ENCODE measurements at places on chromosomes 16 and 17. TPM values are rescaled to one million over a fixed set of nuclear protein-coding genes. Genes with fewer than 3 reads are reported as not detected.
A peak's percentile ranks its signal among the peaks of the same experiment; 100 is the strongest.

DNA sequence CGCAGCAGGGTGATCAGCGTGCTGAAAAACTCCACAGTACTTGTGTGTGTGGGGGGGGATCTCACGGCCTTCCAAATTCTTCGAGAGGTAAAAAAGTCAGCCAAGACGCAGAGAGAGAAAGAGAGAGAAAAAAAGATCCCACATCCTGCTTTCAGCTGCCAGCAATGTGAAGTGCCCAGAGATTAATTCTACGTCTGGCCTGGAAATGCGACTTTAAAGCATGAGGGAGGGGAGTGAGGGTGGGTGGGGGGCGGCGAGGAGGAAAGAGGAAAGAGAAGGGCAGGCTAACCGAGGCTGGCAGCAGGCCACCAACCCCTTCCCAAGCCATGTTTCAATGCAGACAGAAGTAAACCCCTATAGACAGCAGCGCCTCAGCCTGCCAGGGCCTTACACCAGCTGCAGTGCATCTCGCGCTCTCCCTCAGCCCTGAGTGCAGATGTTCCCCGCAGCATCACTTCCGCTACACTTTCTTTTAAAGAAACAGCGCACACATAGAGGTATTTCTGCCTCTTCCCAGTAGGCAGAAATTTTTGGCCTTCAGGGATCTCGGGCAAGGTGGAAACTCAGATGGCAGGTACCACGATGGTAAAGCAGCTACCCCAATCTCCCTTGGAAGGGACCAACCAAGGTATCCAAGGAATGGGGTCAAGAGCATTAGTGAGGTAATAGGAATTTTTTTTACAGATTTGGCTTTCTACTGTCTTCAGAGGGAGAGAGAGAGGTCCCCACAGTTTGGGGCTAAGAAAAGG is 87.8 kb downstream of the SMG6 start:
- peaks cover 46% of the 10 kb centered on the region for H3K4me1 ChIP-seq
- no peaks in the 10 kb centered on the region for H3K36me3 ChIP-seq
- no peak overlapping the region for H3K4me3 ChIP-seq
- peak; percentile 84 for DNase-seq
- H3K27ac ChIP-seq: peak overlapping the region; percentile 81

GRCh38 chr16:66369055-66369592 is 2.6 kb downstream of the CDH5 start:
- DNase-seq: peak; percentile 71
- H3K4me1 ChIP-seq: peaks cover 80% of the 10 kb centered on the region
- peak overlapping the region; percentile 99 for H3K27ac ChIP-seq
- H3K36me3 ChIP-seq: peaks cover 22% of the 10 kb centered on the region

- H3K4me1 ChIP-seq: no peaks in the 10 kb centered on the region
- no peak for DNase-seq
- H3K27ac ChIP-seq: no peak overlapping the region
- no peaks in the 10 kb centered on the region for H3K27me3 ChIP-seq
- H3K36me3 ChIP-seq: no peaks in the 10 kb centered on the region
These were observed 11.9 kb downstream of the KCNJ12 start for GRCh38 chr17:21388066-21388465.

Gene KIF18B
- 50.3 TPM for total RNA-seq

DNA sequence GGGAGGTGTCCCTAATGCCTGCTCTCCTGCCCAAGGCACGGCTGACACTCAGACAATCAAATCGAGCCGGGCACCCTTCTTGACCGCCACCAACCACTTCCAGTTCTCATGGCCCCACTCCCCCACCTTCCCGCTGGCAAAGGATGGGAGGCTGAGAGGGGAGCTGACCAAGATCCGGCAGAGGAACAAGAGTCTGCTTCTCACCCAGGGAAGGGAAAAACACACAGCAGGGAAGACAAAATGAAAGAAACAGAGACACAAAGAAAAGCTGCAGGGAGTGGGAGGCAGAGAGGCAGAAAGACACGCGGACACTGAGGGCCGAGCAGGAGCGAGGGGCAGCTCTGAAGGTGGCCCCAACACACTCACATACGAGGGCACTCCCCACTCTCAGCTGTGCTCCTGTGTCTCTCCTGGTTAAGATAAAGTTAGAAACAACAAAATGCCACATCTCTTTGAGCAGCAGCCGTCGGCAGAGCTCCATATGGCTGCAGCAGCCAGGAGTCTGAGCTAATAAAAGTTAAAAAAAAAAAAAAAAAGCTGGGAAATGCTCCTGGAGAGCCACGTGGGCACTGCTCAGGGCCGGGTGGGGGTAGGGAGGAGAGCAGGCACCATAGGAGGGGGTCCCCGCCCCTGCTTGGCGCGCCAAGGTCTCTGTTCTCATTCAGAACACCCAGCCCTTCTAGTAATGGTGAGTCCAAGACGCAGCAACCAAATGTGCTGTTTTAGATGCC is 7.4 kb downstream of the LRRC75A start:
- H3K4me3 ChIP-seq: no peak overlapping the region
- DNase-seq: peak; percentile 21
- no peaks in the 10 kb centered on the region for H3K27me3 ChIP-seq
- H3K27ac ChIP-seq: no peak overlapping the region
- H3K36me3 ChIP-seq: no peaks in the 10 kb centered on the region
- peaks cover 35% of the 10 kb centered on the region for H3K4me1 ChIP-seq

- H3K27me3 ChIP-seq: no peaks in the 10 kb centered on the region
- no peak overlapping the region for H3K27ac ChIP-seq
- DNase-seq: no peak
These were observed 52.6 kb downstream of the PITPNM3 start for GRCh38 chr17:6503641-6504195.

GRCh38 chr16:10646581-10647263 is 48.0 kb downstream of the TEKT5 start:
- no peaks in the 10 kb centered on the region for H3K36me3 ChIP-seq
- H3K27me3 ChIP-seq: no peaks in the 10 kb centered on the region
- no peak overlapping the region for H3K27ac ChIP-seq
- DNase-seq: no peak
- H3K4me1 ChIP-seq: no peaks in the 10 kb centered on the region

DNA sequence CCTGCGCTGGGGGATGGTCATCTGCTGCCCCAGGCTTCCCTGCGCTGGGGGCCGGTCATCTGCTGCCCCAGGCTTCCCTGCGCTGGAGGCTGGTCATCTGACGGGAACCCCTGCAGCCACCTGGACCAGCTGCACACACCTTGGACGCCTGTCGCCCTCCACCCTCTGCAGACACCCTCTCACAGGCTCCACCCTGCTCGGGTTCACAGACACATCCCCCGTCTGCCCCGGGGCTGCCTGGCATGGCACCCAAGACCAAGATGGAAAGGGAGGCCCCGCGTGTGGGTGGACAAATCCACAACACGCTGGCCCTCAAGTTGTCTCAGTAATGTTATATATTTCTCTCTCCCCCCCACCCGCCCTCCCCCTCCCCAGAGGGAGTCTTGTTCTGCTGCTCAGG is 89.6 kb downstream of the ANKRD11 start:
- no peak for DNase-seq
- no peaks in the 10 kb centered on the region for H3K27me3 ChIP-seq
- H3K4me3 ChIP-seq: no peak overlapping the region
- H3K36me3 ChIP-seq: peaks cover 8% of the 10 kb centered on the region
- peaks cover 4% of the 10 kb centered on the region for H3K4me1 ChIP-seq
- no peak overlapping the region for H3K27ac ChIP-seq

Gene KRT33B
- not detected for total RNA-seq

DNA sequence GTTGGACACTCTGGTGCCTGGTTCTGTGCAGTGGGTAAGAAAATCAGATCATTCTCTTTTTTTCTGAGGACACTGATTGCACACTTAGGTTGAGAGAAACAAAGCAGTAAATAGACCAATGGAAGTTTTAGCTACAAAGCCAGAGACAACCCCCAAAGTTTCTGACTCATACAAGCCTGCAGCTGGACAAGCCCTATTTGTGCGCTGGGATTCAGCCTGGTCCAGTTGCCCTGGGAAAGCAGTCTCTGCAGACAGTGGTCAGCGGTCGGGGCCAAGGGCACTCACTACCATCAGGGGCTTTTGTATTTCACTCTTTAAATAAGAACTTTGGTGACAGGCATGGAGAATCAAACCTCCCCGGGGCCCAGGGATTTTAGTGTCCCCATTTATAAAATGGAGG is 6.0 kb upstream of the RHBDL3 start:
- no peak overlapping the region for H3K27ac ChIP-seq
- H3K27me3 ChIP-seq: peaks cover 47% of the 10 kb centered on the region
- no peak overlapping the region for H3K4me3 ChIP-seq
- no peak for DNase-seq
- peaks cover 2% of the 10 kb centered on the region for H3K4me1 ChIP-seq

DNA sequence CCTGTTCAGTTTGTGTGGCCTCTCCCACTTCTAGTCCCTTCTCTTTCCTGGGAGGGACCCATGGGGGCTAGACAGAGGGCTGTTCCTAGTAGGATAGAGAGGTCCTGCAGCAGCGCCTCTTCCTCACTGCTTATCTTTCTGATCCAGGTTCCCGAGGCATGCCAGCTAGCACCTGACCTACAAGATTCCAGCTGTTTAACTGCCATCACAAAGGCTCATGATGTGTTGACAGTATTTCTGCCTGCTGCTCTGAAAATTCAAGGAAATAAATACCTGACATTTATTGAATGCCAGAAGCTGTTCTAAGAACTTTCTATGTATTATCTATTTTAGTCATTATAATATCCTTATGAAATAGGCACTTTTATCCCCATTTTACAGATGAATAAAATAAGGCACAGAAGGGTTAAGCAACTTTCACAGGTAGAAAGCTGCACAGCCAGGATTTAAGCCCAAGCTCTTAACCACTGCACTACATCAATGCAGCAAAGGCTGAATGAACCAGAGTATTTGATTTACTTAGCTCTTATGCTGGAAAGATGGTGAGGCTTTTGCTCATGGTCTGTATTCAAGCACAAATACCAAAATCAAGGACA is 38.8 kb downstream of the HEATR6 start:
- peaks cover 7% of the 10 kb centered on the region for H3K36me3 ChIP-seq
- no peak overlapping the region for H3K4me3 ChIP-seq
- no peak for DNase-seq
- H3K27ac ChIP-seq: no peak overlapping the region
